ENCODE measurements at places on chromosomes 7 and 10.

DNA sequence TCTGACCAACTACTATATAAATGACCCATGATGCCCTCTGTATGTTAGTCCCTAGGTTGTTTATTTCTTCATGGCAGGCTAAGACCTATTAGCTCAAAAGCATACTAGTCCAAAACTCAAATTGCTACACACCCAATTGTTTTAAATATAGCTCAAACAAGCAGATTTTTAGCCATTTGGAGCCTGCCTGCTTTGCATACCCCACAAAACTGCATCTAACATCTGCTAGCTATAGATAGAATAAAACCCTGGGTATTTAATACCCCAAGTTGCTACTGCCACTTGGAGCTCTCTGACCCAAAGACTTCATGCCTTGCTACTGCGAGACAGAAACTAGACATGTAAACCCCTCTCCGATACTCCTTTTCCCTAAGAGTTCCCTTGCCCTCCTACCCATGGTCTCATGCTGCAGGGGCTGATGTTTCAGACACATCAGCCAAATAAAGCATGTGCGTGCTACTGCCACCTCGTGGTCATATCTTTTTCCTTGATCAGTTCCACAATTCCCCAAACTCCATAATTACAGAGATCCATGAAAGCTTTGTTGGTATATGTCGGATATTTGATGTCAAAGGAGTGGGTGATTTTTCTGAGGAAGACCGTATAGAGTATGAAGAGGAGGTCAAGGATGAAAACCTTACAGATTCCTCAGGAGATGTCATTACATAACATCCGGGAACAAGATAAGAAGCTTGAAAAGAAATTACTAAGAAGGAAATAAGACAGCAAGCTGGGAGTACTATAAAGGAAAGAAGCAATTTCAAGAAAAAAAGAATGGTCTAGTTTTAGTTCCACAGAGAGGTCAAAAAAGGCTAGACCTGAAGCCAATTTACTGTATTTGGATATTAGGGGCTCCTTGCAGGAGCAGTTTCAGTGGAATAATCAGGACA lies 386.6 kb downstream of the SH2D4B start:
- DNase-seq: no peak

DNA sequence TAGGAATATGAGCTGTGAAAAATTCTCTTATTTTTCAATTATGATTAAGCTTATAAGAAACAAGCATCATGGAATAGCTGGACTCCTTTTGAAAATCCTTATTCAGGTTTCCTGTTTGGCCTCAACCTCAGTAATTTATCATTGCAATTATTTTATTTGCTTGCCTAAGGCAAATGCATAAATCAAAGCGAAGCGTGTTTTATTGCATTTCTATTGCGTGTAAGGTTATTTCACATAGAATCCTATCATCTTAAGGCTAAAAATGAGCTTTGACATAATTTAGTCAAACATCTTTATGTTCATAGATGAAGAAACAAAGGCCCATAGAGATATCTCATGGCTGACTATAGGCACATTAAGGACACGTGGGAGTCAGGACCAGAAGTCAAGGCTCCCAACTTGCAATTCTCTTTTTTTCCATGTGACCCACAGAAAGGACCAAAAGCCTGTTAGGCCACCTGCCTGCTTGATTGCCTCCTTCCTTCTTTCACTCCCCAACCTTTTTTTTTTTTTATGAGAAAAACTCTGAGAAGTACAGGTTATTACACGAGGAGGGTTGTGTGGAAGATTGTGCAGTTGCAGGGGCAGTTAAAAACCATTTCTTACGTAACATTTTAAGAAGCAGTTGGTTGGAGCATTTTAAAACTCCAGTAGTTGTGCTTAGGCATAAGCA lies 261.0 kb downstream of the HDAC9 start:
- no peak for DNase-seq

DNA sequence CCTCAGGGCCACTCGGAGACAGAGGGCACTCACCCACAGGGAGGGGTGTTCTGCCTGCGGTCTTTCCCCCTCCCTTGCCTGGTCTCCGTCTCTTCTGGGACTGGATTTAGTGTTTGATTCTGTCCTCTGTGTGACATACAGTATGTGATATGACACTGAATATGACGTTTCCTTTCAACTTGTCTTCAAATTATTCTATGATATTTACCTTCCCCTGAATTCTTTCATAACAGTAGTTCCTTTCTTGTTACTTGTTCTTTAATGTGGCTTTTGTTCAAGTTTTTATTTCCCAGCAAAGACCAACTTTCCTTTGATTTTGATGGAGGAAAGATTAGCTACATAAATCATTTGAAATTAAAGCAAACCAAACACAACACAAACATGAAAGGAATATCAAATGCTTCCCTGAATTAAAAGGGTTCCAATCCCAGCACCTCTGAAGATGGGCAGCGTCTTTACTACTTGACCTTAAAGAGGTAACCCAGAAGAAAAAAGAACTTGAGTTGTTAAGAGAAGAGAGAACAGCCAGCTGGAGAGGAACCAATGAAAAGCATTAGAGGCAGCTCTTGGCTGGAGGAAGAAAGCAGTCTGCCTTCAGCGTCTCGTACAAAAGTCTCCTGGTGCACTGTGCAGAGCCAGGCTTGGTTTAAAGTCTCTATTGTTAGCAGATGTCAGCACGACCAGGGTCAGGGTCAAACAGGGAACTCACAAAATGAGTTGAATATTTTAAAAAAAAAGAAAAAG lies 18.3 kb upstream of the RHEB start:
- DNase-seq: no peak

DNA sequence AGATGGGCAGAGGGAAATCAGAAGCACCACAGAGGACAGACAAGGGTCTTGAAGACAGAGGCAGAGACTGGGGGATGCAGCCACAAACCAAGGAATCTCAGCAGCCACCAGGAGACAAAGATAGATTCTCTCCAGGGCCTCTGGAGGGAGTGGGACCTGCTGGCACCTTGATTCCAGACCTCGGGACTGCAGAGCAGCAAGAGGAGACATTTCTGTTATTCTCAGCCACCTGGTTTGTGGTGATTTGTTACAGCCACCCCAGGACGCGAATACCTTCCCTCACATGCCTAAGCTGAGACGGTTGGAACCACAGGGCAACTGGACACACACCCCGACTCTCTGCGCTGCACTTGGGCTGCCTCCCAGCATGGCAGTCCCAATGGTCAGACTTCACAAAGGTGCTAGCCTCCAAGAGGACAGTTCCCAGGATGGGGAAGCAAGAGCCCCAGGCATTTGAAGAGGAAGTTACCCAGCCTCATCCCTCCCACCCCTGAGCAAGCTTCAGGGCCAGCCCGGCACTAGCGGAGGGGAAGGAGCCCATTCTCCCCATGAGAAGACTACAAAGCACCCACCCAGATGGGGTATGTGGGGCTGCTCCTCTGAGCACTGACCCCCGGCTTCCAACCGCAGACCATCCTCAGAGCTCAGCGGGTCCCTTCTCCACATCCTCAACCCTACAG lies 104.6 kb upstream of the INSIG1 start:
- no peak for DNase-seq

GRCh38 chr7:28773423-28774145 lies 184.5 kb downstream of the TRIL start:
- no peak for DNase-seq

DNA sequence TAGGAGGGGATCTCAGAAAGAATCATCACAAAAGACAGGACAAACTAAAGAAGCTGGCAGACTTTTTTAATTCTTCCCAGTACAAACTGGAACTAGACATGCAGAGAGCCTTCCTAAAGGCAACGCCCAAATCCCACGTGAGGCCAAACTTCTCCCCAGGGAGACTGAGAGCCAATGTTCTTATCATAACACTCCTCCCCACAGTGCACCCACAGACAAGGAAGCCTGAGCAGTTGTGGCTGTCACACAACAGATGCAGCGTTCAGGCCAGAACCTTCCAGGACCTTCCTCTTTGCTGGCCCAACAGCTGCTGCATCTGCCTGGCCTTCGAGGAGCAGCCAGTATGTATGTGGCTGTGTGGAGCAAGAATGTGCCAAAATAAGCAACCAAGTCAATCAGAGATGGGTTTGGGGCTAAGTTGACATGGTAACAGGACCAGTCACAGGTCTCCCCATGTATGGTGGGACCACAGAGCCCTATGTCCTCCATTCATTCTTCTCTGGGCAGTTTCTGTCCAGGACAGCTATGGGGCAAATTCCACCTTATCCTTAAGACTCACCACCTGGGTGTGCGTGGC lies 34.9 kb downstream of the SRPK2 start:
- DNase-seq: no peak

GRCh38 chr10:43863859-43864591 lies 215.3 kb upstream of the ZNF32 start:
- no peak for DNase-seq

DNA sequence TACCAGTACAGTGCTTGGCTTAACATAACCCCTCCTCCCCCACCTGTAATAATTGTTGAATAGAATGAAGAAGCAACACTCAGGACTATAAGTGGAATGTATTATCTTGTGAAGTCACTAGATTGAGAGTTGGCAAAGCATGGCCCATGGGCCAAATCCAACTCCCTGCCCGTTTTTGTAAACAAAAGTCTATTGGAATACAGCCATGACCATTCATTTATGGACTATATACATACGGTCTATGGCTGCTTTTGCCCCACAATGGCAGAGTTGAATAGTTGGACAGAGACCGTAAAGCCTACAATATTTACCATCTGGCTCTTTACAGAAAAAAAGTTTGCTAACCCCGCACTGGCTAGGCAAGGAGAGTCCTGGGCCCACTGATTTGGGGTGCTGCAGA lies 48.1 kb upstream of the CYCS start:
- no peak for DNase-seq

- DNase-seq: no peak
Observed at GRCh38 chr7:41900532-41900931, 197.6 kb upstream of the INHBA start.

DNA sequence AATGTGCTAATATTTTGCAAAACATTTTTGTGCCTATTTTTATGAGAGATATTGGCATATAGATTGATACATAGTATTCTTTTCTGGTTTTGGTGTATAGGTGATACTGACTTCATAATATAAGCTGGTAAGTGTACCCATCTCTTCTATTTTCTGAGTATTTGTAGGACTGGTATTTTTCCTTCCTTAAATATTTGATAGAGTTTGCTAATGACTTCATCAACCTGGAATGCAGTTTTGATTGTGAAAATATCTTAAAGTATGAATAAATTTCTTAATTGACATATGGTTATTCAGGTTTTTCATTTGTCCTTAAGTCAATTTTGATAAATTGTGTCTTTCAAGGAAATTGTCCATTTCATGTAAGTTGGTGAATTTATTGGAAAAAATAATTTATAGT lies 6.1 kb upstream of the SCRN1 start:
- DNase-seq: no peak

- no peak for DNase-seq
Observed at GRCh38 chr7:158272091-158272490, 315.5 kb downstream of the PTPRN2 start.

Data from NCI-H187 treated with DMSO at 0.1 percent for 48 hours (cell line).